ENCODE measurements at places on chromosomes 3 and 15.
A peak's percentile ranks its signal among the peaks of the same experiment; 100 is the strongest.

DNA sequence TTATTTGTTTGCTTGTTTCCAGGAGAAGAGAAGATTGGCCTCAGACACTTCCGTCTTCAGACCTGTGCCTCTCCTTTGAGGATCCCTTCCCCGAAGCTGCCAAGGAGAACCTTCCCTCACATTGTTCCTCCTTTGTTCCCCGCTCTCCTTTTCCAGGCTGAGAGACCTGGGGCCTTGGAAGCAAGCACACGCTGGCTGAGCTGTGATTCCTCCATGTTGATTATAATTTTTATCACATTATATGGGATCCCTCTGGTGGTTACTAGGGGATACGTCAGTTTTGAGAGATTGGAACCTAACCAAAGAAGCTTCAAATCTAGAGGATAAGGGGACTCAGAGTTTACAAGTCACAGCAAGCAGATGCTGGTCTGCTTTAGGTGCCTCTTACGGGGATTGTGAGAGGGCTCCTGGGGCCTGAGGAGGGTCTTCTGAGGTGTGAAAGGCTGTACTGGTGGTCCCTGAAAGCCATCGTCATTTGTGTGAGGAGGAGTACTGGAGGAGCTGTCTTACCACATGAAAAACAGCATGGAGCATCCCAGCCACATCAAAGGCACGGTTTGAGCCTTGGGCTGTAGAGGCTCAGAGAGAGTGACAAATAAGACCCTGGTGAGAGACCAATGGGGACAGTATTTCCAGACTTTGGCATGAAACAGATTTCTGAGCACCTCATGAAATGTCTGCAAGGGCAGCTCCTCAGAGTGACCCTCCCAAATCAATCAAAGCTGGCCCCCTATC is 760.1 kb upstream of the CFAP20DC start:
- H3K27ac ChIP-seq = peak overlapping the region; percentile 37
- H3K36me3 ChIP-seq = peaks cover 14% of the 10 kb centered on the region
- peaks cover 36% of the 10 kb centered on the region for H3K4me1 ChIP-seq
- no peak for DNase-seq

DNA sequence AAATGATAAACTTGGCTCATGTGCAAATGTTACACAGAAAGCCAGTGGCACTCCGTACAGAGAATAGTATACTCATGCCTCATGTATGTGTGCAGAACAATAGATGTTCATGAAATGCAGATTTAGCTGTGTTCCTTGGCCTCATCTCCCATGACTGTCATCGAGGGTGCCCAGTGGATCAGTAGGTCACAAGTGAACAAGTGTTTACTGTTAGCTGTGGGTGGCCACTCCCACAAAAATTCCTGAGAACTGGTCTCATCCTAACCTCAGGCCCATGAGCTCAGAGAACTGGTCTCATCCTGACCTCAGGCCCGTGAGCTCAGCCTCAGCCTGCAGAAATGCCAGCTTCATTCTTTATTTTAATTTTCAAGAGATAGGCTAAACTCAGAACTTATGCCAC is 124.1 kb downstream of the GADL1 start:
- H3K4me3 ChIP-seq = no peak overlapping the region
- peaks cover 20% of the 10 kb centered on the region for H3K4me1 ChIP-seq

GRCh38 chr3:196057760-196058331 is 24.0 kb downstream of the TFRC start:
- H3K27me3 ChIP-seq = no peaks in the 10 kb centered on the region
- no peak overlapping the region for H3K4me3 ChIP-seq
- DNase-seq = no peak
- no peaks in the 10 kb centered on the region for H3K4me1 ChIP-seq

DNA sequence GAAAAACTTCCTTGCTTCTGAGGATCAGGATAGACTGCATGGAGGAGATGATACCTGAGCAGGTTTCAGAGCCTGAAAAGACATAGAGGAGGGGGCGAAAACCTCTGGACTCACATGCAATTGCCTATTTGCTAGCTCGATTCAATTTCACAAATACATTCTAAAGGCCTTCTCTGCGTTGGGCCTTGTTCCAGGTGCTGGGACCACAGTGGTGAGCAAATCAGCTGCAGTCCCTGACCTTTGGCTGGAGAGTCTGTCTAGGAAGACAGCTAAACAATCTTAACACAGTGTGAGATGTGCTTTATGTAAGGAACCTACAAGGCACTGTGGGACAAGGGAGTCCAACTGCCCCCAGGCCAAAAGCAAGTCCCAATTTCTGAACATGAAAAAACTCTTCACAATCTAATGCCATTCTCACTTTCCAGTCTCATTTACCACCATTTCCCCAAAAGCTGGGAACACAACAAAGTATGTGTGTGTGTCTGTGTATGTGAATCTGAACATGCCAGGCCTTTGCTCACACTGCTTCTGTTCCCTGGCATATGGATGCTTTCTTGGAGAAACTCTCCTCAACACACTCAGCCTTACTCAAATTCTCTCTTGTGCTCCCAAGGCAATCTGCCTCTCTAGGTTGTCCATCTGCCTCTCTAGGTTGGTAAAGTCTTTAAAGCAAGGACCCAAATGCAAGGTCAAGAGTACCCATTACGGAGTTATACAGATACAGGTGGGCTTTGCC is 2.1 kb upstream of the PCCB start:
- H3K36me3 ChIP-seq = no peaks in the 10 kb centered on the region
- H3K27me3 ChIP-seq = 0 out of 2 replicates have a peak, but pooled peaks cover 2% of the 10 kb centered on the region

DNA sequence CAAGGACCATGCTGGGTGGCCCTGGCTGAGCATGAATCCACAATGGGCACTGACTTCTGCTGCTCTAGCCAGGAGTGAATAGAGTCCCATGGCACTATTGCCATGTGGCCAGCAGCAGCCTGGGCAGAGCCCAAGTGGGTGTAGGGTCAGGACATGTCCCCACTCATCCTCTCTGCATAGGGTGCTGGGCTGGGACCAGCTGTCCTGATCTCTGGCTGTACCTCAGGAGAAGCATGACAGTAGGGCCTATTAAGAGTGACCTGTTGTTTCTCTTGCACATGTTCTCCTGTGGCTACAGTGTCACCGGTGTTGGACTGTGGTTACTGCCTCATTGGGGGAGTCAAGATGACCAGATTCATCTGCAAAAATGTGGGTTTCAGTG is 46.9 kb downstream of the DLEC1 start:
- H3K4me3 ChIP-seq = no peak overlapping the region
- H3K36me3 ChIP-seq = peaks cover 8% of the 10 kb centered on the region
- peaks cover 16% of the 10 kb centered on the region for H3K27me3 ChIP-seq
- DNase-seq = no peak

DNA sequence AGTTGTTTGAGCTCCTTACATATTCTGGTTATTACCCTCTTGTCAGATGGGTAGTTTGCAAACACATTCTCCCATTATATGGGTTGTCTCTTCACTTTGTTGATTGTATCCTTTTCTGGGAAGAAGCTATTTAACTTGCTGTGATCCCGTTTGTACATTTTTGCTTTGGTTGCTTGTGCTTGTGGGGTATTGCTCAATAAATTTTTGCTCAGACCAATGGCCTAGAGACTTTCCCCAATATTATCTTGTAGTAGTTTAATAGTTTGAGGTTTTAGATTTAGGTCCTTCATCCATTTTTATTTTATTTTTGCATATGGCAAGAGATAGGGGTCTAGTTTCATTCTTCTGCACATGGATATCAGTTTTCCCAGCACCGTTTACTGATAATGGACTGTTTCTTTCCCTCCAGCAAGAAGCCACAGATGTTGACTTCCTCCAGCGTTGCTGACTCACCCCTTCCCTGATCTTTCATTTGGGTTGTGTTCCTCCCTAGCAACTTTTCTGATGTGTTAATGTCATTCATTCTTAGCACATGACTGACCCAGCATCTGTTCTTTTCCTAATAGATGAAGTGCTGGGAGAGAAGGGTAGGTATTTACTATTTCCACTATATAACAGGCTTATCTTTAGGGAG is 166.7 kb upstream of the SGO1 start:
- H3K4me1 ChIP-seq = no peaks in the 10 kb centered on the region
- no peak overlapping the region for H3K27ac ChIP-seq
- H3K4me3 ChIP-seq = no peak overlapping the region
- DNase-seq = no peak

DNA sequence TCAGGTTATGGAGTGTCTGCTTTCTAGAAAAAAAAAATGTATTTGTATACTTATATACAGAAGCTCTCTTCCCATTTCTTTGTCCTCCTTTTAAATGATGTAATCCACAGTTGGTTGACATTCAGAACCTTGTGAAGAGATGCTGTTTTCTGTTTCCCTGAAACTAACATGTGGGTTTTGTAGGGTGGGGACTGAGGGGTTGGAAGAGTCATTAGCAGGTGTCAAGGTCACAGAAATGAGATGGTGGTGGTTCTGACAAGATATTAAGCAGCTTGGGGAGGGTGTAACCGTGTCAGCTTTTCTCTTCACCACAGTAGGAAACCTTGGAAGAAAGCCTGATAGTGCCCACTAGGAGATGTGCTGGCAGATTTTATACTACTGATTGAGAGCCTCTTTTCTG is 2.4 kb downstream of the RASA2 start:
- DNase-seq = no peak
- H3K4me1 ChIP-seq = peaks cover 71% of the 10 kb centered on the region
- peak overlapping the region; percentile 88 for H3K4me3 ChIP-seq
- H3K36me3 ChIP-seq = peaks cover 5% of the 10 kb centered on the region

DNA sequence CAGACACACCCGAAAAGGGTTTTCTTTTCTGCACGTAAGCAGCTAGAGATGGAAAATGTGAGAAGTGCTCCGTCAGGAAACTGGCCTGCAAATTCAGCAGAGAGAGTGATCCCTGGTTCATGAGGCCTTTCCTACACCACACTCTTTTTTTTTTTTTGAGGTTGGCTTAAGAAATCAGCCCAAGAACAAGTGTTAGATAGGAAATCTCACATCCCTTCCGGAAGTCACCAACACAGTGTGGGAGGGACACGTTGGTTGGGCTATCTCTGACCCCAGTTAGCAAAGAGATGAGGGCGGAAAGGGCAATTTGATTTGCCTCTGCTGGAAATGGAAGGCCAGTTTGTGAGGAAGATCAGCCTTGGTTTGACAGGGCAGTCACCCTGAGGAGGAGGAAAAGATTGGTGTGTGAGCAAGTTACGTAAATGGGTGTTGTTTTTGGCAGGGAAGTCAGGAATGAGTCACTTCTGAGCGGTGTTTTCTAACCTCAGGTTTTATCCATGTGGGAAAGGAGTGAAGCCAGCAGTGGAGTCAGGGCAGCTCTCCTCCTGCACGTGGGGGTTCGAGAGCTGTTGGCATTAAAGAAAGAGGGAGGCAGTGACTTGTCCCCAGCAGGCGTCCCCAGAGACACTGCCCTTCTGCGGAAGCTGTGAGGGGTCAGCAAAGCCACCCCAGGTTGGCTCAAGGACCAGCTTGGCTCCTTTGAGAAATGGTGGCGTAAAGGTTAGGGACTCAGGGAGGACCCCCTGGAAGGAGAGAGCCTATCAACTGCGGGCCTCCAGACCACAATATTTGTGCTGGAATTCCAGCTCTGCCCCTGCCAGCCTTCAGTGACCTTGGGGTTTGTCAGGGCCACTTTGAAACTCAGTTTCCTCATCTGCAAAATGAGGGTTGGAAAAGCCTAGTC is 237.6 kb upstream of the BHLHE40 start:
- peaks cover 4% of the 10 kb centered on the region for H3K27me3 ChIP-seq
- peak; percentile 93 for DNase-seq
- H3K36me3 ChIP-seq = peaks cover 13% of the 10 kb centered on the region
- H3K4me1 ChIP-seq = peaks cover 69% of the 10 kb centered on the region
- peak overlapping the region; percentile 37 for H3K4me3 ChIP-seq
- peak overlapping the region; percentile 84 for H3K27ac ChIP-seq

DNA sequence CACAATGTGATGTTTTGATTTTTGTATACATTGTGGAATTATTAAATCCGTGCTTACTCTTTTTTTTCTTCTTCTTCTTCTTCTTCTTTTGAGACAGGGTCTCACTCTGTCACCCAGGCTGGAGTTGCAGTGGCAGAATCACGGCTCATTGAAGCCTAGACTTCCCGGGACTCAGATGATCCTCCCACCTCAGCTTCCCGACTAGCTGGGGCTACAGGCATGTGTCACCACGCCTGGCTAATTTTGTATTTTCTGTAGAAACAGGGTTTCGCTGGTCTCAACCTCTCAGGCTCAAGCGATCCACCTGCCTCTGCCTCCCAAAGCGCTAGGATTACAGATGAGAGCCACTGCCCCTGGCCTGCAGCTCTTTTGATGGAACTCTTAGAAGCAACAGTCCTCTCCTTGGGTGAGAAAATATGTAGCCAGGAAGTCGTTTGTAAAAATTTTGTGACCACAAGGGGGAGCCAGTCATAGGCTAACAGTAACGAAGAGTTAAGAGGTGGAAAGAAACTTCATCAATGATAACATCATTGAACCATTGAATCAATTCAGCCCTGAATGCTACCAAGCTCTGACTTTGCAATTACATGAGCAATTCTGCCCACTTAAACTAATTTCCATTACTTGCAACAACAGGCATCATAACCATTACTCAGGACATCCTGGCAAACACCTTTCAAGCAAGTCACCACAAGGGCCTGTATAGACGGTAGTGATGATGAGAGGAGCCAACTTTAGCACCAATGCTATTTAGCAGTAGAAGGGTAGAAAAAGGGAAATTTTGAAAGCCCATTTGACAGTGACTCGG is 16.7 kb upstream of the CMTM7 start:
- H3K36me3 ChIP-seq = no peaks in the 10 kb centered on the region
- DNase-seq = peak; percentile 64
- peak overlapping the region; percentile 56 for H3K4me3 ChIP-seq

DNA sequence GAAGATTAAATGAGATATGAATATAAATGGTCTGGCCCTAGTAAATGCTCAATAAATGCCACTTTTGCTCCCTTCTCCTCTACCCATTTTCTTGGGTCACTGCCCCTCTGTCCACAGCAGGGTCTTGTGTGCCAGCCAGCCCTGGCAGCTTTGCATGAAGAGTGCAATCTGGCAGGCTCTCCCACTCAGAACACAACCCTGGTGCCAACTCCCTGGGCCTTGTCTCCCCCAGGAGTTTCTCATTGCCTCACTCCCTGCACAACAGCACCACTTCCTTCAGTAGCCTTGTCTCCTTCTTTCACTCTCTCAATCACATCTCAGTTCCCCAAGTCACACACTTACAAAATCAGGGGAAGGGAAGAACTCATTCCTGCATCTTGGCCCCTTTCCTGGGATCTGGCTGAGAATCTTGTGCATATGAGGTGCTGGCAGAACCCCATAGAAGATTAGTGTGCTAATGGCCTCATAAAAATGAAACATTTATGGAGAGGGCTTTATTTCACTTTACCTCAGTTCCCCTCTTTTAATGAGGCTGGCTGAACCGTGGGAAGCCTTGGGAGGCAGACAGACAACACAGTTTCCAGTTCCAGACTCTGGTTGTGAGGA is 445.9 kb upstream of the PROK2 start:
- no peak overlapping the region for H3K27ac ChIP-seq
- no peaks in the 10 kb centered on the region for H3K36me3 ChIP-seq
- no peak for DNase-seq
- H3K27me3 ChIP-seq = peaks cover 29% of the 10 kb centered on the region
- no peak overlapping the region for H3K4me3 ChIP-seq
- H3K4me1 ChIP-seq = peaks cover 9% of the 10 kb centered on the region

GRCh38 chr3:126977821-126978220 is 5.1 kb upstream of the PLXNA1 start:
- no peak overlapping the region for H3K27ac ChIP-seq
- DNase-seq = no peak
- peaks cover 17% of the 10 kb centered on the region for H3K4me1 ChIP-seq
- peaks cover 5% of the 10 kb centered on the region for H3K27me3 ChIP-seq
- H3K36me3 ChIP-seq = peaks cover 9% of the 10 kb centered on the region

- no peaks in the 10 kb centered on the region for H3K27me3 ChIP-seq
- no peak overlapping the region for H3K4me3 ChIP-seq
- H3K36me3 ChIP-seq = peaks cover 29% of the 10 kb centered on the region
- H3K4me1 ChIP-seq = 0 out of 2 replicates have a peak, but pooled peaks cover 7% of the 10 kb centered on the region
- no peak overlapping the region for H3K27ac ChIP-seq
Measured at GRCh38 chr3:138578141-138578540, 15.9 kb downstream of the CEP70 start.
